Vagina (tissue), 2 donors: ENCODE measurements at places on chromosomes 12 and 14.

DNA sequence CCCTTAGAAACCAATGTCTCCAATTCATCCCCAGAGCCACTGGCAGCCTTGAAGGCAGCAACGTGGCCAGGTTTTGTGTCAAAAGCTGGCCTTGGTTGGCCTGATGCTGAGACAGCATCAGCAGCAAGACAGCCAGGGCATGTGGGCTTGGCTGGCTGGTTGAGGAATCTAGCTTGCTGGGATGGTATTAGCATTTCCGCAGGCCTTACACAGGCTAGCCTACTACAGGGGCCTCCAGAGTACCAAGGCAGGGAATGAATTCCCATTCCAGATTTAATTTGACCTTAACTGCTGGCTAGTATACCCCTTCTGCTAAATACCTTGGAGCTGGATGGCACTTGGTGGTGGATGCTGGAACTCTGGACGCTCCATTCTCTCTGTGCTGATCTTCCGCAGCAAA is 15.8 kb downstream of the NGDN start:
- no peak for DNase-seq

DNA sequence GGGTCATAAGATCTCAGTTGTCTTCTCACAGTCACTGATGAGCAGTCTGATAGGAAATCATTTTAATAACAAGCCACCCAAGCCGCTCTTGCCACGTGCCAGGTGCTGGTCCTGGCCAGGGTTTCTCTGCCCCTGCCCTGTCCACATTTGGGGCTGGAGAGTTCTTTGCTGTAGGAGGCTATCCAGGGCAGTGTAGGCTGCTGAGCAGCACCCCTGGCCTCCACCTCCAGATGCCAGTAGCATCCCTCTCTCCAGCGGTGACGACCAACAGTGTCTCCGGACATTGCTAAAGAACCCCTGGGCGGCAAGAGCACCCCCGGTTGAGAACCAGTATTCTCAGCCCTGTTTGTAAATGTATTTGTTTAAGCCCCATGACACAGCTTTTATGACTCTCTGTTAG is 243.7 kb downstream of the GLT1D1 start:
- DNase-seq = no peak

DNA sequence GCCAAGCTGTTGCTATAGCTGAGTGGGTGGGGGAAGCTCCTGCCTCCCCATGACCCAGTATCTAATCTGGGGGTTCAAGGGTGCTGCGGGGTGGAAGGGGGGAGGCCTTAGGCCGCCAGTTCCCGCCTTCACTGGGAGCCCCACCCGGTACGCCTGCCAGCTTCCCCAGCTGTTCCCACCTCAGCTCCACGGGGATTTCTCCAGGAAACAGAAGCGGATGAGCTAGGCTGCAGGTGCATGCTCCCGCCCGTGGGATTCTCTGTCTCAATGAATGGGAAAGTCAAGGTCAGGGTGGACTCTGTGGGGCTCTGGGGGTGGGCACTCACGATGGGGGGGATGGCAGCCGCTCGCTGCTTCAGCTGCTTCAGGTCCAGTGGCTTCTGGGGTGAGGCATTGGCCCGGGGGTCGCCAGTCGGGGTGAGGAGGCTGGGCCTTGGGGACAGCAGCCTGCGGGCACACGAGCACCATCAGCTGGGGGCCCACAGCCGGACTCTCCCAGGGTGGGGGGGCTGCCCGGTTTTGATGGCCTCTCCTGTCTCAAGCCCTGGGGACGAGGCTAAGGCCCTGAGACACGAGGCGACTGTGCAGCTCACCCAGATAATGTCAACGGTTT is 68.6 kb downstream of the RFLNA start:
- DNase-seq = no peak

DNA sequence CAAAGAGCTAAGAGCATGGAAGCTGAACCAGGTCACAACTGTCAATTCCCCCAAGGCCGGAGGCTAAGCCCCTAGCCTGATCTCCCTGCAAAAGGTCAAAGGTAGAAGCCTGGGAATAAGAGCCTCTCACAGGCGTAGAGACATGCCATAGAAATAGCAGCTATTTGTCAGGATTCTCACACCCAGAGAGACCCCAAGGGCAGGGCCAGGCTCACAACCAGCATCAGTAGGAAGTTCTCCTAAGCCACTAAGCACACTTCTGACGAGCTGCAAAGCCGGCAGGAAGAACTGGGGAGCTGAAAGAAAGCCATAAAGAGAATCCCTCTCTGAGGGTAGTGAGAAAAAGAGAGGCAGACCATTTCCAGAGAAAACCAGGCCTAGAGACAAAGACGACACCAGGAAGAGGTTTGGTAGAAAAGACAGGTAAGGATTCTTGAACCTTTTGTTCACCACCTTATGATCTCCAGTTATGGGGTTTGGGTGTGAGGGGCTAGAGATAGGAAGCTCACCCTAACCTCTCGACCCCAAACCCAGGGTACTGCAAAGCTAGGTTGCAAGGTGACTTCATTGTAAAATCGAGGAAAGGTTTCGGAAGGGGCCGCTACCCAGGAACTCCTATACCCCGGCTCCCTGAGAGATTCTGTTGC is 1.0 kb downstream of the SMARCC2 start:
- DNase-seq = no peak

GRCh38 chr12:56866493-56866892 is 67.7 kb downstream of the SDR9C7 start:
- DNase-seq = no peak

- DNase-seq = no peak
Observed at GRCh38 chr12:132282950-132283771, 46.2 kb downstream of the GALNT9 start.

GRCh38 chr12:82635263-82635662 is 51.4 kb upstream of the TMTC2 start:
- DNase-seq = no peak

DNA sequence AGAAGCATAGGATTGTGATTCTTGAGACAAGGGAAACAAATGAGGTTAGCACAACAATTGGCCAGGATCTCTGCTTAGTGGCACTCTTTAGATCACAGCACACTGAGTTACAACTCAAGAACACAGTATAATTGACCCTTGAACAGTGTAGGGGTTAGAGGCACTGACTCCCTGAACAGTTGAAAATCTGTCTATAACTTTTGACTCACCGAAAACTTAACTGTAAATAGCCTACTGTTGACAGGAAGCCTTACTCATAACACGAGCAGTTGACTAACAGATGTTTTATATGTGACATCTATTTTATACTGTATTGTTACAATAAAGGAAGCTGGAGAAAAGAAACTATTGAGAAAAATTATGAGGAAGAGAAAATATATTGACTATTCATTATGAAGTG is 296.1 kb downstream of the RERGL start:
- DNase-seq = no peak

GRCh38 chr14:68079941-68080697 is 260.5 kb downstream of the RAD51B start:
- DNase-seq = no peak

- no peak for DNase-seq
Observed at GRCh38 chr14:60925286-60925685, 55.6 kb downstream of the TRMT5 start.

DNA sequence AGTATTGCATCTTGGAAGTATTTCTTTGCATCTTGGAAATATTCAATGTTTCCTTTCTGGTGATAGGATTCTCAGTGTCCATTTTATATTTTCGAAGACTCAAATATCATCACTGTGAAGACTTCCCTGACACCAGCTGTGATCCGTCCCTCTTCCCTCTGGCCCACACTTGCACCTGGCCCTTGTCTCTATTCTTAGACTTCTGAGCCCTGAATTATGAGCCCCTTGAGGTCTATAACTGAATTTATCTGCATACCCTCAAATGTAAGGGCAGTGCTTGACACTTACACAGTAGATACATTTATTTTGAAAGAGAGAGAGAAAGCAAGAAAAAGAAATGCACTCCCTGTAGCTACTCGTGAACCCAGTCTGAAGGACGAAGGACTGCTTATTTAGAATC is 376.7 kb downstream of the ZFP36L1 start:
- DNase-seq = no peak

- DNase-seq = no peak
Observed at GRCh38 chr12:76876696-76877229, 2.1 kb downstream of the CSRP2 start.

GRCh38 chr14:50736932-50737419 is 68.9 kb upstream of the SAV1 start:
- DNase-seq = no peak

DNA sequence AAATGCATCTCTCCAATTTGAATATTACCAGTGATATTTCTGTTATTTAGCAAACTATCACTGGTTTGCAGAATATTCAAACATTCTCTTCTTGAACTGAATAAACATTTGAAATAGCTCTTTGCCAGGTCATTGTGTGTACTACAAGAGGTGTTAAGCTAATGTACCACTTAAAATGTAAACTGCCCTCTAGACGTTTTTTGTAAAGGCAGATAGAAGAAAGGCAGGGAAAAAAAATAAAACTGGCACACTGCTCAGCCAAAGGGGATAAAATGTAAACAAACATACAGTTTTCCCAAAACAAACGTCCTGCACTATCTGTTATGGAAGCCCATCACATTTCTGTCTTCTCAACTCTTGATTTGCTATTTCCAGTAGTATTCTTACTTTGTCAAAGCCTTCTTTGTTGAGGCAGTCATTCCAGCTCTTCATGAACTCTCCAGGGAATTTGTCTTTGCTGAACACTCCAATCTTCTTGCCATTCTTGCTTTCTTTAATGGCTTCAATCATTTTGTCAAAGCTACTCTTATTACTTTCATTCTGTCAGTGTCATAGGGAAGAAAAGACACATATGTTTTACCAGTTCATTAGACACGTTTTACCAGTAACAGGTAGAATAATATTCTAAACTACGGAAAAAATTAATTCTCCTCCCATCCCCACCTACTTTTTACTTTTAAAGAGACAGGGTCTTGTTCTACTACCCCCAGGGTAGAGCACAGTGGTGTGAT is 13.7 kb downstream of the SUPT16H start:
- DNase-seq = no peak

GRCh38 chr14:57069702-57070101 is 199.0 kb downstream of the EXOC5 start:
- no peak for DNase-seq
